ENCODE measurements at places on chromosomes 1 and 21.
A peak's percentile ranks its signal among the peaks of the same experiment; 100 is the strongest.

DNA sequence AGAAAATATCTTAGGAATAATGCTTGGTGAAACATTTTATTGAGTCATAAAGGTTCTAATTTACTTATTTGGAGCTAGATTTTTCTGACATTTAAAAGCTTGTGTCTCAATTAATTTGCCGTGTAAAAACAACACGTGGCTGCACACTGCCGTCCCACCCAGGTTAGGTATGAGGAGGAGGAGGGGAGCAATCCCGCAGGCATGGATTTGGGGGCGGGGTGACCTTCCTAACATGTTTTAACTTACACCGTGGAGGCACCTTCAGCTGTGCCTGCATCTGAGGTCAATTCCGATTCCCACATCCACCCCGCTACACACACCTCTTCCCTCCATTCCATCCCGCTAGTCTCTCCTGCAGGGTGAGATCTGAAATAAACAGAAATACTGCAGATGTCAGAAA, 28.5 kb upstream of the UMODL1 start:
- no peak for DNase-seq

DNA sequence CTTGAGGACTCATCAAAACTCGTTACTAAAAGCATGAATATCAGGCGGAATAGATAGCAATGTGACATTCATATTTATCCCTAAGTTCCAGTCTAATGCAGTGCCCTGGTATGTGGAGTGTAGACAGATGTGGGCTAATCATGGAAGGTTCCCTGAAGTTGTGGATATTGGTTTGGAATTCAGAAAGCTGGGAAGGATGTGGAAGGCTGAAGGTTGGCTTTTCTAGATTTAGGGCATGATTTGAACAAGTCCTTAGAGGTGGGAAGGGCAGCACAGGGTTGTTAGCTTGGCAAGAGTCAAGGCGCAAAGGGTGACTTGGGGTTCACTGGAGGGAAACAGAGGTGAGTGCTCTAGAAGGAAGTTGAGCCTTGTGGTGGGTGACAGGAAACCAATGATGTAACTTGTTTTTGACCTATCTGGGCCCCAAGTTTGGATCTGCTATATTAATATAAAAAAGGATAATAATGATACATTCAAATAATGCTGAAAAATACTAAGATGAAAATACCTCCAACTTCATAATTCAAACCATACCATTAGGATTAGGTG, 21.9 kb downstream of the LGALS8 start:
- DNase-seq, result no peak

DNA sequence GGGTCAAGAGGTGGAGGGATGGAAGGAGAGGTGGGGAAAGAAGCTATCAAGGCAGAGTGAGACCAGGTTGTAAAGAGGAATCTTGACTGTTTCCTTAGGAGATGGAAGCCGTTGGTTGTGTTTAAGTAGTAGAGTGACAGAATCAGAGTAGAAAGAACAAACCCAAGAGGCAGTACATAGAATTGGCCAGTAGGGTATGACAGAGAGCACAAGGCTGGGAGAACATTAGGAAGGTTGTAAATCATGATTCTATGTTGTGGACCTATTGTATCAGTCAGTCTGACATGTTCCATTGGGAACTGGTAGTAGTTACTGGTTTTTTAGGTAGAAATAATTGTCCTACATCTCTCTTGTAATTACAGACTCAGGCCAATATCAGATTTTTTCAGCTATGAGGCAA, 486.9 kb upstream of the USP24 start:
- peak; percentile 37 for DNase-seq

DNA sequence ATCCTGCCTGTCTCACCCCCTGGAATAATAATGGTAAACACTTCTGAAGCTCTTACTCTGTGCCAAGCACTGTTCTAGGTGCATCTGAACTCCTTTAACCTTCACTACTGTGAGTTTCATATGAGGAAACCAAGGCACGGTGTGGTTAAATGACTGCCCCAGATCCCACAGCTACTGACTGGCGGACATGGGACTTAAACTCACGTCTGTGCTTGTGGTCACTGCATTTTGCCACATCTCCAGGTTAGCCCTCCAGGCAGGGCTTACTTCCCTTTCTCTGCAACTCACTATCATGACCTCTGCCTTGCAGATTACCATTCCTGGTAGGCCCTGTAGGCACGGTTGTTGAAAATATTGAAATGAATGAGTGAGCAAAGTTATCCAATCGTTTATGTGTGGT, 83.4 kb downstream of the ADSS2 start:
- no peak for DNase-seq

DNA sequence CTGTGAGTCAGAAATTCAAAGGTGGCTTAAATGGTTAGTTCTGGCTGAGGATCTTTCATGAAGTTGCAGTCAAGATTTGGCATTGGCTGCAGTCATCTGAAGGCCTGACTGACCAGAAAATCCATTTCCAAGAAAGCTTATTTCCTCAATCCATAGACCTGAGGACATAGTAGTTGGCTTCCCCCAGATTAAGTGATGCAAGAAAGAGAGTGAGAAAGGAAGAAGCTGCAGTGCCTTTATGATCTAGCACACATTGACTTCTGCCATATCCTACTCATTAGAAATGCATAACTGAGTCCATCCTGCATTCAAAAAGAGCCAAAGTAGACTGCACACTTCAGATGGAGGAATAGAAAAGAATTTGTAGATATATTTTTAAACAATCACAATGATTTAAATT, 222.6 kb downstream of the COL24A1 start:
- peak; percentile 4 for DNase-seq

- DNase-seq, result no peak
Measured at GRCh38 chr1:64343105-64343822, 126.7 kb upstream of the CACHD1 start.

DNA sequence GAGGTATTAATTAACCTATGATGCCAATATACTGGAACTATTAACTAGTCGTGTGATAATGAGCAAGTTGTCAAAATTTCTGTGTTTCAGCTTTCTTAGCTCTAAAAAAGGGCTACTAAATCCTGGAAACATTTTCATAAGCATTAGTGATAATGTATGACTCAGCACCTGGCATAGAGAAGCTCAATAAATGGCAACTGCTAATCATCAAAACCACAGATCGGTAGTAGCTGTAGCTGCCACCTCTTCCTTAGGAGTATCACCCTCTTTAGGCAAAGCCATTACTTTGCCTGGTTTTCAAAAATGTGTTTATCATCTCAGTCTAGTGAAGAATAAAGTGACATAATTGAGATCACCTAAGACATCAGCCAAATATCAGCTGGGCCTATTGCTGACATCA, 75.5 kb downstream of the TPR start:
- DNase-seq, result no peak

DNA sequence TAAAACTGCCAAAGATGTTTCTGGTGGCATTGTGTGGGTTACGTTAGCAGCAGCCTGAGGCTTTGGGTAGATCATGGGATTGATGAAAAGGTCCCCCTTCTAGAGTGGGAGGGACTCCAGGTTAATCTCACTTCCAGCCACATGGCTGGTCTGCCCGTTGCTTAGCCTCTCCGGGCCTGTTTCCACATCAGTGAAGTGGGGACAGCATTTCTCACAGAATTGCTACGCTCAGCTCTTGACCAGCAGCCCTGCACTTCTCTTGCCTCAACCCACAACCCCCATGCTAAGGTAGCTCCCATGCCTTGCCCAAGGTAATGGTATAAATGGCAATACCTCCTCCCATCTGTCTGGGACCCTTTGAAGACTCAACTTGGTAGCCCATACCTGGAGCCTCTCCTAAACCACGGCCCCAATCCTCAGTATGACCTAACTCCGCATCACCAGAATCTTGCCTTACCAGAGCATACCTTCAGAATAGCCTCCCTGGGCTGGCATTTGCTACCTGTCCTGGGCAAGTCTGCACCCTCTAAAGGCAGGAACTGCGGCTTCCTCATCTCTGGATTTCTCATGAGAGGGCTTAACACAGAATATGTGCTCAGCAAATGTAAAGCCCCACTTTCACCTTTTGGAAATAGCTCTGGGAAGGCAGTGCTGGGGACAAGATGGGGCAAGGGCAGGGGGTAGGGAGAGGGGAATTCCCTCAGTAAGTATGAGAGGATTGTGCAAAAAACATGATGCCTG, 10.9 kb upstream of the GUCA2A start:
- DNase-seq, result no peak

DNA sequence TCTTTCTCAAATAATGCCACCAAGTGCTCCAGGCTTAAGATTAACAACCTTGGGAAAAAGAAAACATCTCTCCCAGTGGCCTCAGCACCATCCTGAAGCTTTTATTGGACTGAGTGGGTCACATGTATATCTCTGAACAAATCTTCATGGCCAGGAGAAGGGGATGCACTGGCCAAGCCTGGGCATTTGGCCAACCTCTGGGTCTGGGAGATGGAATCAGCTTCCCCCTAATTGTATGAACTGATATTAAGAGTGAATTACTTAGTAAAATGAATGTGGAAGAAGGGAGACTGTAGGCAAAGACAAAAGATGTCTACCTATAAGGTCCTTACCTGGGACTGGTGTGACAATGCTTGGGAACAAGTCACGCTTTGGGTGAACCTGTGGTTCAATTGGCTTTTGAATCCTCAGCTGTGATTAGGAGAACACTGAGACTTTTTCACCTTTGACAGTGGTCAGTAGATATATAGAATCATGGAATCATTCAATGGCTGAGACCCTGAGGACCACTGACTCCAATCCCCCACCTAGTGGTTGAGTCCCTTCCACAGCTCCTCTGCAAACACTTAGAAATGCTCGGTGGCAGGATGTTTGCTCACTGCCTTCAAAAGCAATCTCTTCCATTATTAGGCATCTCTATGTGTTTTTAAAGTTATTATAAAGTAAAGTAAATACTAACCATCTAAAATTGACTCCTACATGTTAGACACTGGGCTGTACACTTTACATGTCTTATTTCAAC, 102.6 kb upstream of the ATP1A1 start:
- DNase-seq, result no peak

DNA sequence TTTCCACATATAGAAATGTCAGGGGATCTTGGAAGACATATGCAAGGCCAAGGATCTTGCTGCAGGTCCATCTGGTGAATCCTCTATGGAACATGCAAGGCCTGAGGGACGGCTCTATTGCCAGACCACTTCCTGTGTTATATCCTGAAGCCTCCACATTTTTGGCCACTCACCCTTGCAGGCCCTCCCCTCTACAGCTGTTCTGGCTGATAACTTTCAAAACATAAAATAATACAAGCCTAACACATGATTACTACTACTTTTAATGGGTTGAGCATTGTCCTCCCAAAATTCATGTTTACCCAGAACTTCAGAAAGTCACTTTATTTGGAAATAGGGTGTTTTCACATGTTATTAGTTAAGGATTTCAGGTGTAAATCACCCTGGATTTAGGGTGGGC, 18.5 kb upstream of the LYPLAL1 start:
- DNase-seq, result no peak

GRCh38 chr1:201795066-201795465, 33.9 kb upstream of the IPO9 start:
- peak; percentile 32 for DNase-seq

DNA sequence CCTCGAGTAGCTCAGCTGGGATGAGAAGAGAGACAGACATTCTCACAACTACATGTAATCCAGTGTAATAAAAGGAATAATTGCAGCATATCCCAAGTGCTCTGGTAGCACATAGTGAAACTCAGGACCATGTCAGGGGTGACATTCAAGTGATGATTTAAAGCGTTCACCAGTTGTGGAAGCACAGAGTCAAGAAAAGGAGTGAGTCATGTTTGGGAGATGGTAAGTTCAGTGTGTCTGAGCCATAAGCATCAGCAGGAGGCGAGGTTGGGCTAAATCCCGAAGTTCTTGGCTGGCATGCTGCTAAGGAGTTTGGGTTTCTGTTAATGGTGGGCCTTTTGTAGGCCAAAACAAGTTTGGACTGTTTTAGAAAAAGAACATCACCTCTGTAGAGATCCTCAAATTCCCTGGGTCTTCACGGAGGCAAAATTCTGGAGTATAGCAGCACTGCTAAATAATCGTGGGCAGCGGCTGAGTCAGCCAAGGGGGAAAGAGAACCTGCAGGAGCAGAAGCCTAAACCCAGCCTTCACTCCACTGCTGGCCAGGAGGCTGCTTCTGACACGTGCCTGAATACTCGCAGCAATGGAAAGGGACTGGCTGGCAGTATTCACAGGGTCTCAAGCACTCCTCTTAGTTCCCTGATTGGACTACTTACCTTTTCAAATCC, 7.2 kb upstream of the NHLH1 start:
- DNase-seq, result no peak

GRCh38 chr1:59128784-59129227, 168.1 kb upstream of the FGGY start:
- no peak for DNase-seq

All from suppressor macrophage (primary cell).